ENCODE measurements at places on chromosomes 4 and X.

GRCh38 chrX:109782994-109783700 lies 50.1 kb upstream of the ACSL4 start:
- DNase-seq, result no peak

GRCh38 chrX:153612413-153612812 lies 13.5 kb upstream of the CCNQ start:
- no peak for DNase-seq

DNA sequence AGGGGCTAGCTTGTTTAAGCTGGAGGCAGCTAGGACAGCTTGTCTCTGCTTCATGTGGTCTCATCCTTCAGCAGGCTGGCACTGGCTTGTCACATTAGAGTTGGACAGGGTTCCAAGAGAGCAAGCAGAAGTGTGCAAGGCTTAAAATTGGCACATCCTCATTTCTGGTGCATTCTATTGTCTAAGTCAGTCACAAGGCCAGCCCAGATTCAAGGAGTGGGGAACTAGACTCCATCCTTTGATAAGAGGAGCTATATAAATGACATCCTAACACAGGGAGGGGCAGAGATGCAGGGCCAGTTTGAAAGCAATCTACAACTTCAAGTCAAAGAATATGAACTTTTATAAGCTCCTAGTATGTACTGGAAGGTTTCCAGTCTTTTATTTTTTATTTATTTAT lies 313.2 kb downstream of the PTTG2 start:
- DNase-seq, result no peak

DNA sequence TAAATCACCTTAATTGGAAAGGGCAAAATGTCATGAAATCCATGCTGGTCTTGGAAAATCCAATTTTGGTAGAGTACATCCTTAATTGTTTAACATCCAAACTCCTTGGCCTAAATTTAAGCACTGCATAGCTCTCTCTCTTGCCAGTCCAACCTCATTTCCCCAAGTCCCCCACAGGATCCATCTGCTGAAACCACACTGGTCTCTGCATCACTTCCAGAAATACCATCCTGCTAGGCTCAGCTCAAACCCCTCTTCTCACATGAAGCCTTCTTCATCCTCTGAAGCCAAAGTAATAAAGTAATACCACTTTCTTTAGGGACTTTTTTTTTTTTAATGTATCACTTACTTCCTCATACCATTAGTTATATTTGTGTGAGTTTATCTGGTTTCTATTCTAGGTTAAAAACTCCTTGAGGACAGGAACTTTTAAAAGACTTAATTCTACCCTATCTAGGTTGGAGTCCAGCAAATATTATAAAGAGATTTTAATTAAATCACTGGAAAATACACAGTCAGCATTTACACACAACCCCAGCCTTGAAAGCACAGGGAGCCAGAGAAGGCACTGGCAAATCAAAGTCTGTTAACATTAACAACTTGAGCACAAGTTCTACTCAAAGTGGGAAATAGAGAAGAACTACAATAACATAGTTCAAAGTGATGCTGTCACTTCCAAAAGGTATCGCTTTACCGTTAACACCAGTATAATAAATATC lies 16.7 kb upstream of the KLF3 start:
- DNase-seq, result no peak

DNA sequence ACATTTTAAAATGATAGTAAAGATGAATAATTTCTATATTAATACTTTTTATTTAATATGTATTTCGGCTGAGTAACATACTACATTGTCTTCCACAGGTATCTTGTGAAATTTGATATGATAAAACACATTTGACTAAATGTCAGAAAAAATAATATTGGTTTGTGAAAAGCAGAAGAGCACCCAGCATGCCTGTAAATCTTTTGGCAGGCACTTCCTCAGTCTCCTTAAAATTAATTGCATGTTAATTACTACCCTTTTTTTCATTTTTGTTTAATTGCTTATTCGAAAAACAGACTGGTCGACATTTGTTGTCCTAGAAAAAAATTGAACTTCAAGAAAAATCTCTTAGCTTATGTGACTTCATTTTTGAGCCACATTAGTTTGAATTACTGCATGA lies 40.6 kb downstream of the CLCN3 start:
- DNase-seq, result no peak

DNA sequence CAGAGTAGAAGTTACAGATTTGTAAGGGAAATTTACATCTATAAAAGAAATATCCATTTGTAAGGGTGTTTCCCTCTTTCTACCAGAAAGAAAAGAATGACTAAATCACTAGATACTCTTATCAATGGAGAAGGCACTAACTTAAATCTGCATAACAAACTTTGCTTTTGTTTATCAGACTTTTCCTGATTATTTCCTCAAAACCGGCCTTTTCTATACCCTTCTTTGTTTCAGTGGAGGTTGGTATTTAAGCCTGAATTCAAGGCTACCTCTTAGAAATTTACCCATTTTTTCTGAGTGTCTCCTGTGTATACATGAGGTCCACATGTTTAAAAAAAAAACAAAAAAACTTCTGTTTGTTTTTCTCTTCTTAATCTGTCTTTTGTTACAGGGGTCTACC lies 80.4 kb upstream of the GRPR start:
- no peak for DNase-seq

- DNase-seq, result no peak
Measured at GRCh38 chr4:27049239-27049829, 188.7 kb downstream of the STIM2 start.

DNA sequence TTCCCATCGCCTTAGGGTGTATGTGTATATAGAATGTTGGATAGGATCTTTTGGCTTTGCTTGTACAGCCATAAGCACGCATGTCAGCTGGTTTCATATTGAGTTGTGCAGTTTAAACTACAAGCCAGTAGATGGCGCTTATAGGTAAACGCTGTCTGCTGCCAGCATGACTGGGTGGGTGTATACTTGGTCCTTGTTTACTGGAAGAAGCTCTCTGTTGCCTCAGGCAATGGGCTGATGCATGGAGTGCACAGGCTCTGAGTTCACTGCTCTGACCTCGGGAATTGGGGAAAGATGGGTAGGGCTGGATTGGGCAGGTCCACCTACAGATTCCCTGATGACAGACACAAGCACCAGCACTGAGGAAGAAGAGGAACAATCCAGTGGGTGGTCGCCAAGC lies 831.5 kb downstream of the STIM2 start:
- no peak for DNase-seq

- no peak for DNase-seq
Measured at GRCh38 chr4:129429581-129430320, 333.8 kb downstream of the C4orf33 start.

GRCh38 chr4:37908488-37909331 lies 17.8 kb downstream of the TBC1D1 start:
- no peak for DNase-seq

DNA sequence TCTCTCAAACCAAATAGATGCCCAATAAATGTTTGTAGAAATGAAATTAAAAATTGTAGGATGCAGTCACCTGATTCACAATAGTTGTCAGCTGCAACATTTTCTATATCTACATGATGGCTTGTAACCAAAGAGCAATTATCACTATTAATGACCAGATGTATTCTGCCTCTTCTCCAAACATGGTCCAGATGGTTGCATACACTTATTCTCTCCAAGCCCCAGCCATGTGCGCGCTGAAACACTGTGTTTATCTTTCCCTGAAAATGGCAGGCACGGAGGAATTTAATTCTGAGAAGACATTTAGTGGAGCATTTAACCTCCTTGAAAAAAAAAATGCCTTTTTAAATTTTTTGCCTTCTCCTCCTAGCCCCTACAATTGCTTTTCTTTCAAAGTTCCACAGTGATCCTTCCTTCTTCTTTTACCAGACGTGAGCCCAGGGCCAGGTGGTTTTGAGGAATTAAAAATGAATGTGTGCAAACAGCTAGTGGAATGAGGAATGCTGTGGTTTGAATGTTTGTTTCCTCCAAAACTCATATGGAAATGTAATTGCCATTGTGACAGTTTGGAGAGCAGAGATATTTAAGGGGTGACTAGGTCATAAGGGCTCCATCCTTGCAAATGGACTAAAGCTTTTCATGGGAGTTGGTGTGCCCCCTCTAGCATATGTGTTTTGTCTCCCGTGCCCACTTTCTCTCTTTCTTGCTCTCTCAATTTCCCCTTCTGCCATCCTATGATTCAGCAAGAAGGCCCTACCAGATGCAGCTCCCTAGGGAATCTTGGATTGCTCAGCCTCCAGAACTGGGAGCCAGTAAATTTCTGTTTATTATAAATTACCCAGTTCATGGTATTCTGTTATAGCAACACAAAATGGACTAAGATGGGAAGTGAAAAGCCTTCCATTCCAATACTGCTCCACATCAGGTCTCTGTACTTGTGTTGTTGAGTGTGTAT lies 136.0 kb downstream of the GABRB1 start:
- no peak for DNase-seq

- no peak for DNase-seq
Measured at GRCh38 chrX:64195862-64196261, 9.6 kb downstream of the AMER1 start.

DNA sequence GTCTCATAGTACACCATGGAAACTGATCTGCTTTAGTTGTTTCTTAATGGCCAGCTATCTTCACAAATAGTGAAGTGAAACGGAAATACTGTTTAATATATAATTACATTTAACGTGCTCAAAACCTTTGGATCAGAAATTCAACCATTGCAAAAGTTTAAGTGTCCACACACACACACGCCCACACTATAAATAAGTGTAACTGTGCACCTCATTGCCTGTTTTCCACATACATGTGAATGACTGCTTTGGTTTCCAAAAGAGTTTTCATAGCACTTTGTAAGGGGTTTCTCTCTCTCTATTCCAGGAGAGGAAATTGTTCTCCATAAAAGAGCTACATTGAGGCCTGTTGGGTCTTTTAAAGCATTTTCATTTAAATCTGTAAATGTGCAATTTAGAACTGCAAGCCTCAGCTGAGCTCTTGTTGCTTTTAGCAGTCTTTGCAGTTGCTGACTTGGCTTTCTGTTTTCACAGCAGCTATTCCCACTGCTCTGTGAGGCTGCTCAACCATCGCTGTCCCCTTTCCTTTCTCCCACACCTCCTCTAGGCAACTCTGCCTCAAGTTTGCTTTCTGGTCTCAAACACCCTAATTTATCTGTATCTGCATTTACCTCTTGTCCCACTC lies 94.5 kb downstream of the RAPGEF2 start:
- no peak for DNase-seq

DNA sequence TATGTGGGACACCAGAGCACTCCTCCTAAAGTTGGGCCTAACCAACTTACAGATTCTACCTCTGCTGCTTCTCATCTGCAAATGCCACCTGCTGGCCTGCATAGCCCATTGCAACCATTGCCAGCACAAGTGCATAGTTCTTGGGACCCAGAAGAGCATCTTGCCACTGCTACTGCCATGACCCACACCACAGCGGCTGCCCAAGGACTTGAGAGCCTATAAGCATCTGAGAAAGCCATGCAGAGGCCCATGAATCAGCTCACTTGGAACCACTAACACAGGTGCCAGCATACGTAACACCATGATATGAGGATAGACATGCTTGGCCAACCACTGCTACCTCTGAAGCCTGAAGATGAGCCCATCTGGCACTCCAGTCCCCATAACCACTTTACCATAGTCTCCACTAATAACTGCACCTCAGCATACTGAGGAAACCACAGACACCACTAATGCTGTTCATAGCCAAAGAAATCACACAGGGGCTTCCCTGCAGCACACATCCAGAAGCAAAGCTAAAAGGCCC lies 258.1 kb upstream of the AGTR2 start:
- no peak for DNase-seq
